SJCRH30 (cell line): ENCODE measurements at places on chromosomes 13 and 19. TPM values are rescaled to one million over a fixed set of nuclear protein-coding genes. Genes with fewer than 3 reads are reported as not detected.

Gene TMEM221
- 0.10 TPM in 1 of 2 replicates, not detected in the other for total RNA-seq

DNA sequence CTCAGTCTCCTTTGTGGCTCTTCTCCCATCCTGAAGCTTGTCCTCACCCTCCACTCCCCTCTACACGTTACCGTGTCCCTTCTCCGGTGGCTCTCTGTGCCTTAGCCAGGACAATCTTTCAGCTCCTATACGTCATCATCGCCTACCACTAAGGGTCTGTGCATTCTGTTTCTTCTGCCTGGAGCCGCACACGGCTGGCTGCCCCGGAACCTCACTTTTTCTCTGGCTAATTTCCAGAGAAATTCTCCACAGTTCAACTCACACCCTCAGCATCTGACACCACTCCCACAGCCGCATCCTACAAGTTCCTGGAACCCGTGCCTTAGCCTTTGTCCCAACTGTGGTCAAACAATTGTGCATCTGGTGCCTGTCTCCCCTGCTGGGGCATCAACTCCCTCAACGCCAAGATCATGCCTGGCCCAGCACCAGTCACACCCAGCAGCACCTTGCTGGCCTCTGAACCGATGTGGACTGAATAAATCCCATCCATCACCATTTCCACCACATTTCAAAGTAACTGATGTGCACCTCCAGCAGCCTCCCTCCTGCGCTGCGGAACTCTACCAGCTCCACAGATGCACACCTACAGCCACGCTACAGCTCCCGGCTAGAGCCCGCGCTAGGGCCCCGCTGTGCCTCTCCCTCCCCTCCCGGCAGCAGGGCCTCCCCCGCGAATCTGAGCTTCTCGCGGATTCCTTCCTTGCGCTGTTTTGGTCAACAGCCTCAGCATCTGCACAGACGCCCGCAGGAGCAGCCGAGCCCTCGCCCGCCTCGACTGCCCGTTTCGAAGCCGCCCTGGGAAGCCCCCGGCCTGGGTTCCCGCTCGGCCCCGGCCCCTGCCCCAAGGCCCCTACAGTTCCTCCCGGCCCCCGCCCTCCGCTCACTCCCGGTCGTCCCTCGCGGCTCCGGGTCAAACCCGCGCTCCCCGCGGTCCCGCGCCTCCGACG lies 689 bp downstream of the DCUN1D2 start:
- peak overlapping the region; percentile 58 for H3K27ac ChIP-seq
- peaks cover 27% of the 10 kb centered on the region for H3K4me1 ChIP-seq
- H3K27me3 ChIP-seq = no peaks in the 10 kb centered on the region
- DNase-seq = peak; percentile 60
- H3K4me3 ChIP-seq = peak overlapping the region; percentile 90
- peaks cover 7% of the 10 kb centered on the region; the same call in 1 of the 2 replicates for H3K36me3 ChIP-seq

Gene SIAH3
- not detected in 2 replicates for total RNA-seq

GRCh38 chr13:42977219-42977659 lies 14.8 kb downstream of the EPSTI1 start:
- no peak overlapping the region for H3K4me3 ChIP-seq
- H3K27me3 ChIP-seq = no peaks in the 10 kb centered on the region
- H3K36me3 ChIP-seq = no peaks in the 10 kb centered on the region
- no peak overlapping the region for H3K27ac ChIP-seq

DNA sequence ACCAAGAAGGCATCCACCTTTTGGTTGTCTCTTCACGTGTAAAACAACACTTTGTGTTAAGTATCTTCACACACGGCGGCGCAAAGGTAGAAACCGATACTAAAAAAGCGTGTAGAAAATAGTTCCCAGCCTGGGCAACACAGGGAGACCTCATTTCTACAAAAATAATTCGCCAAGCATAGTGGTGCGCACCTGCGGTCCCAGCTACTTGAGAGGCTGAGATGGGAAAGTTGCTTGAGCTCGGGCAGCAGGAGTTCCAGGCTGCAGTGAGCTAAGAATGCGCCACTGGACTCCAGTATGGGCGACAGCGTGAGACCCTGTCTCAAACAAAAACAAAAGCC lies 573 bp upstream of the ERCC5 start:
- H3K27ac ChIP-seq = peak overlapping the region; percentile 82
- H3K27me3 ChIP-seq = no peaks in the 10 kb centered on the region

DNA sequence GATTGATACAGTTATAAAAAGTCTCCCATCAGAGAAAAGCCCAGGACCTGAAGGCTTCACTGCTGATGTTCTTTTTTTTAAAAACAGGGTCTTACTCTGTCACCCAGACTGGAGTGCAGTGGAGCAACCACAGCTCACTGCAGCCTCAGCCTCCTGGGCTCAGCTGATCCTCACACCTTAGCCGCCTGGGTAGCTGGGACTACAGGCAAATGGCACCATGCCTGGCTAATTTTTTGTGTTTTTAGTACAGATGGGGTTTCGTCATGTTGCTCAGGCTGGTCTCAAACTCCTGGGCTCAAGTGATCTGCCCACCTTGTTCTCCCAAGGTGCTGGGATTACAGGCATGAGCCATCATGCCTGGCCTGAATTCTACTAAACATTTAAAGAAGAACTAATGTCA lies 33.1 kb downstream of the TEX29 start:
- no peak overlapping the region for H3K4me3 ChIP-seq
- H3K27ac ChIP-seq = no peak overlapping the region
- H3K4me1 ChIP-seq = no peaks in the 10 kb centered on the region
- no peaks in the 10 kb centered on the region for H3K27me3 ChIP-seq

Gene SYNE4
- total RNA-seq = 0.10 and 0.20 TPM in 2 replicates

DNA sequence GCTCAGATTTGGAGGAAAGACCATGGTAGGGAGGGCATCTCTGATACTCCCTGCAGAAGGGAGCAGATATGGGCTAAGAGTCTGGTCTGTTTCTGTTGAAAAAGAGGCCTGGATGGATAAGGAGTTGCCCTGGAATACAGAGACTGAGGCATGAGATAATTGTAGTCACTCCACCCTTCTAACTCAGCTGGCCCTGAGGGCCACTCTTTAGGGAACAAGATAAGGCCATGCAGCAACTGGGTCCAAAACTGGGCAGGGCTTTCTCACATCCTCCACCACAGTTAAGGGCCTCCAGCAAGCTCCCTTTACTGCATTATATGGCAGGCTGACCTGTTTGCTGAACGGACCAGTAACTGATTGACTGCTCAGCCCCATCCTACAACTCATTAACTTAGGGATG lies 1.3 kb downstream of the ZNF749 start:
- H3K4me1 ChIP-seq = no peaks in the 10 kb centered on the region
- H3K27me3 ChIP-seq = no peaks in the 10 kb centered on the region
- H3K4me3 ChIP-seq = peak overlapping the region; percentile 70; the same call in 1 of the 2 replicates
- DNase-seq = no peak
- no peak overlapping the region for H3K27ac ChIP-seq

Gene AP1M2
- total RNA-seq = 0.35 and 0.40 TPM in 2 replicates

DNA sequence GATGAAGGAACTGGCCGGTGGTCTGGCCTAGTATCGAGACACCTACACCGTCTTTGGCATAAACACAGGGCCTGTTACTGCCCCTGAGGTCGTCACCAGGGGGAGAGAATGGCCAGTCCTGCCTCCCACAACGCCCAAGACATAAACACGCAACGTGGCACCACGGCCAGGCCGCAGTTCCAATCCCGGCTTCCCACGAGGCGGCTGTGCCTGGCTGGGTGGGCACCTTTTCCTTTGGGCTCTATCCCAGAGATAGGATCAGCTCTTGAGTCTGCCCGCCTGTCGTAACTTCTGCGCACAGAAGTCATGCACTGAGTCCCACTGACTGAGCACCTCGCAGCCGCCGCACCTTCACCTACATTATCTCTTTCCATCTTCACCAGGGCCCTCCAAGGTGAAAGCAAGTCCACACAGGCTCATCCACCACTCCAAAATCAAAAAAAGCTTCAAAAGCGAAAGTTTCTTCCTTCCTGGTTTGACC lies 1.1 kb downstream of the MIER2 start:
- H3K27ac ChIP-seq = peak overlapping the region; percentile 15; the same call in 1 of the 2 replicates
- H3K36me3 ChIP-seq = peaks cover 8% of the 10 kb centered on the region; the same call in 1 of the 2 replicates
- peaks cover 10% of the 10 kb centered on the region for H3K4me1 ChIP-seq
- peak overlapping the region; percentile 91 for H3K4me3 ChIP-seq
- H3K27me3 ChIP-seq = no peaks in the 10 kb centered on the region

GRCh38 chr13:64510747-64511146 lies 2719.4 kb downstream of the PCDH9 start:
- H3K27ac ChIP-seq = no peak overlapping the region
- no peak for DNase-seq
- no peaks in the 10 kb centered on the region for H3K27me3 ChIP-seq
- H3K4me1 ChIP-seq = no peaks in the 10 kb centered on the region
- no peak overlapping the region for H3K4me3 ChIP-seq

GRCh38 chr19:1760020-1760419 lies 6.7 kb downstream of the ONECUT3 start:
- DNase-seq = no peak
- H3K36me3 ChIP-seq = no peaks in the 10 kb centered on the region
- no peaks in the 10 kb centered on the region for H3K4me1 ChIP-seq
- H3K27ac ChIP-seq = no peak overlapping the region
- H3K27me3 ChIP-seq = peaks cover 26% of the 10 kb centered on the region; the same call in 1 of the 2 replicates

Gene CRX
- 0.10 and 0.89 TPM in 2 replicates for total RNA-seq

Gene ERCC1
- total RNA-seq = 29.7 and 32.3 TPM in 2 replicates

Gene IGSF23
- not detected in 2 replicates for total RNA-seq

DNA sequence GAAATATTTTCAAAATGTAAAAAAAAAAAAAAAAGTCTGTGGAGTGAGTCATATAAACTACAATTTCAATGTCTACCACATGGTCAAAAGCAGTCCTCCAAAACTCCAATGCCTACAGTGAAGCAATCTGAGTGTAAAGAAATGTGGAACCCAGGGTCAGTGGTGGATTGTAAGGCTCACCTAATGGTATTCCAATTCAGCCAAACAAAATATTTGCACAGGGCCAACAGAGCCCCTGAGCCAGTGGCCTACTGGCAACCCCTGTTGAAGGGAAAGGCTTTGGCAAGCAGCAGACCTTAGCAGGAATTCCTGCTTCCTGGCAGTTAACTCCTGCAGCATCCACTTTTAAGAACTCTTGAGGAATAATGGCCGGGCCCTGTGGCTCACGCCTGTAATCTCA lies 3.4 kb downstream of the DNMT1 start:
- no peak overlapping the region for H3K4me3 ChIP-seq
- H3K27me3 ChIP-seq = no peaks in the 10 kb centered on the region
- no peak overlapping the region for H3K27ac ChIP-seq
- no peaks in the 10 kb centered on the region; the same call in 1 of the 2 replicates for H3K4me1 ChIP-seq
- DNase-seq = no peak
- peaks cover 25% of the 10 kb centered on the region for H3K36me3 ChIP-seq

DNA sequence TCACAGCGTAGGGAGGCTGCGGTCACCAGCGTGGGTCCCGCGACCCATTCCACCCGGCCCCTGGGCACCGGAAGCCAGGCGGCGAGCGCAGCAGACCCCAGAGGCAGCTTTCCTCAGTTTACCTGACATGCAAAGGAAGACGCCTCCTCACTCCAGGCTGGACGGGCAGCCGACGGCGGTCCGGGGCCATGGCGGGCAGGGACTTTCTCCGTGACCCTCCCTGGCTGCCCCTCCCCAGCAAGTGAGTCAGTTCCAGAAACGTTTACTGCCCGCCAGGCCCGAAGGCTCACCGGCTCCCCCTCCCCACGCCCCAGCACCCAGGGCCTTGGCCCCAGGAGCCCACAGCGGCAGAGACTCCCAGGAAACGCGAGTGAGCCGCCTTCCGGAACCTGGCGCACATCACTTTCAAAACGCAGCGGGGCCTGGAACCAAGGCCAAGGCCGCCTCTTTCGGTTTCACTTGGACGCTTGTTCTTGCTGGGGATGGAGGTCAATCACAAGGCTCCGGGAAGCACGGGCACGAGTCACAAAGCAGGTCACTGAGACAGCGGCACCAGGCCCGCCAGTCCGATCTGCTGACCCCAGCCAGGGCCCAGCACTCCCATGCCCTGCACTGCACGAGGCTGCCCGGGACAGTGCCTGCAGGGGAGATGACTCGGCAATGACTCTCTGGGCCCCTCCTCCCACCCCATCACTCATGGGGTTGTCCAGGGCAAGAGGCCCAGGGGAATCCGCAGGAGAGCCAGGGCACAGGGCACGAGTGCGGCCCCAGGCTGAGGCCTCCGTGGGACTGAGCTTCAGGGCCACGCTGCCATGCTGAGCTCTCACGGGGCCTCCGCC lies 5.3 kb downstream of the SBNO2 start:
- DNase-seq = no peak
- no peaks in the 10 kb centered on the region for H3K27me3 ChIP-seq
- no peak overlapping the region for H3K27ac ChIP-seq
- peaks cover 14% of the 10 kb centered on the region; the same call in 1 of the 2 replicates for H3K4me1 ChIP-seq
- H3K36me3 ChIP-seq = peaks cover 24% of the 10 kb centered on the region

GRCh38 chr13:106918557-106918860 lies 350.6 kb upstream of the ARGLU1 start:
- H3K27me3 ChIP-seq = no peaks in the 10 kb centered on the region
- no peak for DNase-seq
- H3K4me1 ChIP-seq = peaks cover 9% of the 10 kb centered on the region; the same call in 1 of the 2 replicates
- H3K4me3 ChIP-seq = no peak overlapping the region
- H3K36me3 ChIP-seq = no peaks in the 10 kb centered on the region

DNA sequence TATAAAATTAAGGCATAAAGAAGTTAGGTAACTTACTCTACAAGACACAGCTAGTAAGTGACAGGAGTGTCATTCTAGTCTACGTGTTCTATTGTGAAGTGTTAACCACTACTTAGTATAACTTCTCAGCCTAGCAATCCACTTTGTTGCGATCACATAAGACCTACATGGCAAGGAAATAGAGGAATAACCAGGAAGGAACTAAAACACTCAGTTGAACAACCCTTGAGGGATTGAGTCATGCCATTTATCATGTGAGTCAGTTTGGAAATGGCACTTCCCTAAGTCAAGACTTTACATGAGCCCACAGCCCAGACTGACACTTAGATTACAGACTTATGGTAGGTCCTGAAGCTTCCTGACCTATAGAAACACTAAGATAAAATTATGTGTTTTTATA lies 279.5 kb upstream of the PCDH20 start:
- H3K36me3 ChIP-seq = no peaks in the 10 kb centered on the region
- H3K4me1 ChIP-seq = no peaks in the 10 kb centered on the region
- H3K27me3 ChIP-seq = no peaks in the 10 kb centered on the region
- DNase-seq = no peak
- no peak overlapping the region for H3K4me3 ChIP-seq
